ENCODE measurements at places on chromosomes 4 and X.

GRCh38 chr4:172103456-172103855 is 290.3 kb downstream of the GALNTL6 start:
- no peak for DNase-seq

- DNase-seq: no peak
Observed at GRCh38 chrX:17160975-17161374, 214.0 kb upstream of the NHS start.

- DNase-seq: no peak
Observed at GRCh38 chr4:153509724-153510123, 43.6 kb downstream of the TMEM131L start.

DNA sequence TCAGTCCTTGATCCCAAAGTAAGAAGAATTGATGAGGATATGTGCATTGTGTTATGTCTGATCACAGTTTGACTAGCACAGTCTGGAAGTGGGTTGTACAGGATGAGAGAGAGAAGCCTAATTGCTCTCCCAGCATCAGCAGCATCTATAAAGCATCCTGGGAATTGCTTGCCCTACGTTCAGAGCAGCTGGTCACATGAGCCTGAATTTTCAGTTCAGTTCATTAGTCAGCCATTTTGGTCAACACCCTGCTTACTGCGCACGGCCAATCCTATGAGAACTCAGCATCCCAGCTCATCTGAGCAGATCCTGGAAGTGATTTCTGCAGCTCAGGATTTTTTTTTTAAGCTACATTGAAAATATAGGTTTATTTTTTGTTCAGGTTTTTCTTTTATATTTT is at the start of gene RUFY3:
RUFY3 (plus strand) TSS at position 218 of the 400 bp plus-strand sequence. CDS start 610 bp downstream, outside the sequence.
- no peak for DNase-seq

- DNase-seq: no peak
Observed at GRCh38 chrX:1124531-1124930, 87.9 kb downstream of the CRLF2 start.

- DNase-seq: no peak
Observed at GRCh38 chr4:53780736-53781400, 189.6 kb upstream of the LNX1 start.

DNA sequence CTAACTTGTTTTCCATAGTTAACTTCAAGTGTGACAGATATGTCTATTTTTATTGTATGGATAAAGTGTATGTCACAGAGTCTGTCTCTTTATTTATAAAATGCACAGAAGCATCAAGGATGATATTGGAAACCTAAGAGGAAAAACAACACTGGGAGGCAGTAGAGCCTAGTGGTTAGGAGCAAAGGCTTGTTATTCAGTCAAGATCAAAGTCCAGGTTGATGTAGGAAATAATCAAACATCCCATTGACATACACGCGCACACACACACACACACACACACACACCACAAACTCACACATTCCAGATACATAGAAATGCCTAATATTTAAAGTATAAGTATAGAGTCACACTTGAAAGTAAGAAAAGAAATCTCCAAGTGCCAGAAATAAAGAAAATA is 206.8 kb downstream of the CHRDL1 start:
- DNase-seq: no peak

DNA sequence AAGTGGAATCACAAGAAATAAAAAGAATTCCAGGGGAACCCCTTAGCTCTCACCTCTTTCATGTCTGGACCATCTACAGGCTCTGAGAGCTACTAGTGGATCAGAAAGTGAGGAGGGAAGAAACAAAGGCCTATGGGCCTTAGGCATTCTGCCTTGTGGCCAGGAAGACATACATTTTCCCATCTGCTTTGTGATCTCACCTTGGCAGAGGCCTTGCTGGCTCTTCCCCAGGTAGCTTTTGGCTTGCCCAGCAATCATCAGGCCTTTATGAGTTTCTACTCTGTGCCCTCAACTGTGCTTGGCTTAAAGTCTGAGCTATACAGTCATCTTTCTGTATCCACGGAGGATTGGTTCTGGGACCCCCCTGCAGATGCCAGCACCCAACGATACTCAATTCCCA is 28.3 kb upstream of the CD99L2 start:
- no peak for DNase-seq

- DNase-seq: no peak
Observed at GRCh38 chr4:84578540-84579402, 4.2 kb upstream of the CDS1 start.

- DNase-seq: no peak
Observed at GRCh38 chrX:133235830-133236229, 17.7 kb upstream of the TFDP3 start.

DNA sequence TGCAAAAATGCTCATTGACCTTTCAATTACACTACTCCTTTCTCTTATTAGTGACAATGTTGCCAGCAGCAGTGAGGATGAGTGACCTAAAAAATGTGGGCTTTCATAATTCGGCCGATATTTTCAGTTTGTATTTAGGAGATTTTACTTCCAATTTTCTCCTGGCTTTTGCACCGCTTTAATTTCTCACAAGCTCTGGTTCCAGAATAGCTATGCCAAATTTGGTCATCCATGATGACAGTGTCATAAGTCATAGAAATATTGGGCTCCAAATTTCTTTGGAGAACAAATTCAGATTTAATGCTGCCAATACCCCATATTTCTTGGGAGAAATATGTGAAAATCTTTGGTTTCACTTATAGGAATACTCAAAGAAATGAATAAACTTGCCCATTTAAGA is 187.7 kb upstream of the HCCS start:
- DNase-seq: no peak

- DNase-seq: no peak
Observed at GRCh38 chr4:125225806-125226205, 88.9 kb upstream of the FAT4 start.

DNA sequence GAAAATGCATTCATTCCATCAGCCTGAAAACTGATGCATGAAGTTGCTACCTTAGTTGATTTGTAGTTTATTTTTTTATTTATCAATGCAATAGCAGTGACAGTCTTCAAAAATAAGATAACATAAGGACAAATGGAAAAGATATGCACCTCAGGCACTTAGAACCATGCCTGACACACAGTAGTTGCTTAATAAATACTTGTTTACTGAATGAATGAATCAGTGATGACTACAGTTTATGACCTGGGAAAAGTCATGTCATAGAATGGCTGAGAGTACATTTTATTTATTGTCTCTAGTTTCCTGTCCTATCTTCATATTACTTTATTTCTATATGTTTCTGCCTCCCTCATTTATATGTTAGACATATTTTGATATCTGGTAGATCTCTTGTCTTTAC is 171.8 kb downstream of the TLL1 start:
- no peak for DNase-seq

- no peak for DNase-seq
Observed at GRCh38 chr4:112545346-112545745, 29.4 kb upstream of the NEUROG2 start.

DNA sequence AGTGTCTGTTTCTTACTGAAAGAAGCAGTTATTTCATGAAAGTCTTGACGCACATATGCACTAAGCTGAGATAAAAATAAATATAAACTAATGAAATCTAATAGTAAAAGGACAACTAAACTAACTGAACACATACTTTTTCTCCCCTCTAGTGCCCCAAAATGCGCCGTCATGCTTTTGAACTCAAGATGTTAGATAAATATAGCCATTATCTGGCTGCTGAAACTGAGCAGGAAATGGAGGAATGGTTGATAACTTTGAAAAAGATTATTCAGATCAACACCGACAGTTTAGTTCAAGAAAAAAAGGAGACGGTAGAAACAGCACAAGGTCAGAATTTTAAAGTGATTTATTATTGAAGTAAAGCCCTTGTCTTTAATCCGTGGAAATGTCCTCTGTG is 70.2 kb downstream of the DOCK11 start:
- no peak for DNase-seq

DNA sequence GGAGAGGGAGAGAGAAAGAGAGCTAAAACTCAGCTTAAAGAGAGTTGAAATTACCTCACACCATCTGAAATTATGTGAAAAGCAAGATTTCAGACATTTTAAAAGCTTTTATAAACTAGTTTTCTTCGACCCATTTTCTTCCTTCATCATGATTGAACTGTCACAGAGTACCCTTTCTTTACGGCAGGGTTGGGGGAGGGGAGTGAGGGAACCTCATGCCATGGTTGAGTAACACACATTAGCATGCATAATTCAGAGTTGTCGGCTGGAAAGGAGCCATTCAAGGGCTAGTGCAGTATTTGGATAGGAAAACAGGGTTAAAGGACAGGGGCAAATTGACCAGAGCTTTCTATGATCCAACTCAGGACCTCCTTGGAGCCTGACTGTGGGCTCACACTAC is 46.2 kb downstream of the PCDH19 start:
- no peak for DNase-seq

GRCh38 chr4:10466161-10466560 is 8.9 kb upstream of the ZNF518B start:
- no peak for DNase-seq

- no peak for DNase-seq
Observed at GRCh38 chr4:118398226-118399090, 45.7 kb upstream of the PRSS12 start.

GRCh38 chr4:98652996-98653395 is 5.4 kb downstream of the TSPAN5 start:
- no peak for DNase-seq

DNA sequence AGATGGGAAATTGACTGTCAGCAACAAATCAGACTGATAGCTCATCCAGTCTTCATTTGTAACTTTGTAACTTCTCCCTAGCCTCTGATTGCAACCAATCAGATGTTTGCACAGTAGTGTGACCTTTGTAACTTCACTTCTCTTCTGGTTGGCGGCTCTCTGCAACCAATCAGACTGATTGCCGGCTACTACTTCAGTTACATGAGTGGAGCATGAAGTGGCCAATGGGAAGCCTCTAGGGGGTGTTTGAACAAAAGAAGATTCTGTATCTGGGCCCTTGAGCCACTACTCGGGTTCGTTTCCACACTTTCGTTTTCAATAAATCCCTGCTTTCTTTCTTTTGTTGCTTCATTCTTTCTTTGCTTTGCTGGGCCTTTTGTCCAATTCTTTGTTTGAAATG is 1285.8 kb downstream of the TECRL start:
- DNase-seq: no peak

DNA sequence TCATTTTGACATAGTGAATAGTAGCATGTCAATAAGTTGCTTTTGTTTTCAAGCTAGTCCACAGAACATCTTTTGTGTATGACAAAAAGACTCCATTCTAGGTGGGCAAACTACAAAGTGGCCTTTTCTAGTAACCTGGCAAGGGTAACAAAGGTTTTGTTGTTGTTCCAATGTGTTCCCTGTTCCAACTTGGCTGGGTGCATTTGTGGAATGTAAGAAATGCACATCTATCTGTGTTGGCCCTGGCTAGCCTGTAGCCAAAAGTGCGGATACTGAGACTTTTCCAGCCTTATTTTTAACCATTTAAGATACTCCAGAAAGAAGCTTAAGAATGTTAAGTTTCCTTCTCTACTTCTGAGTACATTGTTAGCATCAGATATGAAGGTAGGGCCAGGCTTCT is 118.7 kb upstream of the CHRDL1 start:
- no peak for DNase-seq

DNA sequence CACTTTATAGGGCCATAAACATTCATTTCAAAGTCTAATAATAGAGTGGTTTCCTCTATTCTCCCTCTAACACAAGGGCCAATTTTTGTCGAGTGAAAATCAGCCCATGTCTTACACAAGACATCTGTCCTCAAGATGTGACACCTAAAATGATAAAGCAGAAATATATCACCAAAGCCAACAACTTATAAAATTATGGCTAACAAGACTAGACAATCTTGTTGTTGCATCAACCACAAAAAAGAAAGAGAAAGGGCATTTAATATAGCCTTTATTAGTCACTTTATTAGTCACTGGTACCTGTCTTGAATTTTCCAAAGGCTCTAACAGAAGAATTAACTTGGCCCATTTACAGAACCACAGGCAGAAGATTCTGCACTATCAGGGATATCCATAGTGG is 161.6 kb downstream of the SMIM20 start:
- no peak for DNase-seq

DNA sequence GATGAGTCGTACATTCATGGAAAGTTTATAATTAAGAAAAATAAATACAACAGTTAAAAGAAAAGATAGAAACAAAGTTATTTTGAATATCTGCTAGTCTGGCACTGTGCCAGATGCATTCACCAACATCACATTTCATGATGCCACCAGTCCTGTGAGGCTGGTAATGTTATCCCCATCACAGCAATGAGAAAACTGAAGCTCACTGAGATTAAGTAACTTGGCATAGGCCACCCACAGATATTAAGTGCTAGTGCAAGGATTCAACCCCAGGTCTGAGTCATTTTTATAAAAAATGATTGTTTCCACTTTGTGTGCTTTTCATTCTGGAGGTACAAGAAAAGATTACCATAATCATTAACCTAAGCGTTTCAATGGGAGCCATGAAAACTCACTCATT is 65.0 kb upstream of the IL15 start:
- no peak for DNase-seq

DNA sequence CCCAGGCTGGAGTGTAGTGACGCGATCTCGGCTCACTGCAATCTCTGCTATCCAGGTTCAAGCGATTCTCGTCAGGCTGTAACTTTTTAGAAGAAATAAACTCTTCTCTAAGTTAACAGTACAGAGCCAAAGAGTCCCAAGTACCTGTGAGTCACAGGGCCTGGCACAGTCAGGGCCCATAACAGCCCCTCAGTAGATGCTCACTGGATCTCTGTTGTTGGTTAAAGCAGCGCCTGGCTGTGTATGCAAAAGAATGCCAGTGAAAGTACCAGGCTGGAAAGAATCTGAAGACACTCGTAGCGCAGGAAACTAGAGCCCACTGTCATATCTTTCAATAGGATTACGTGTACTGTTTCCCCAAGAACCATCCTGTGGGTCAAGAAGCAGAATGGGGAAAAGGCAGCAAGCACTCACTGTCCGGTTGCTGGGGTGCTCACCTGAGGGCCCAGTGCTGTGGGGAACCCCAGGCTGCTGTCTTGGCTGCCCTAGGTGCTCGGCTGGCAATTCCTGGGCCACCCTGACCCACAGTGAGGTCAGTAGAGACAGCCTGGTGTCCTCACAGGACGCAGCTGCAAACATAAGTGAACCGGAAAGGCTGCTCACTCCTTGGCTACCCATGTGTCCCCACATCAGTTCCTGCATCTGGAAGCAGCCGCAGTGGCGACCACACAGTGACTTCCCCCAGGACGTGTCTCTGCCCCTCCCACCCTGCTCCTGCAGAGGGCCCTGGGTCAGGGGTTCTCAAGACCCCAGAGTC is 3.1 kb upstream of the SLBP start:
- no peak for DNase-seq

DNA sequence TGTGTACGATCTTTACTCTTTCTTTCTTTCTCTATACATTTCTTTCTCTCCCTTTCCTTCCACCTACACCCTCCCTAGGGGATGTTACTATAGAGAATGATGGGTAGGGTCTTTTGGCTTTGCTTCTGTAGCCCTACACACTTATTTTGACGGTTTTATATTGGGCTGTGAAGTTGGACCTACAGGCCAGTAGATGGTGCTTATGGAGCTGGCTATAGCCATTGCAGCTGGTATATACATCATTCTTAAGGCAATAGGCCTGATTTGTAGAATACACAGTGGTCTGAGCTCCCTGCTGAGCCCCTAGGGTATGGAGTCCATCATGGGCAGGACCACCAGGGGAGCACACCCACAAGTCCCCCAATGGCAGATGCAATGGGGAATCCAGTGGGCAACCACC is 1869.7 kb downstream of the STIM2 start:
- DNase-seq: no peak

GRCh38 chr4:52825460-52826090 is 36.5 kb upstream of the RASL11B start:
- no peak for DNase-seq

All from stimulated activated CD8-positive, alpha-beta memory T cell treated with anti-CD3 and anti-CD28 coated beads, Interleukin-4, amount 100 ng/mL, for 1 hour (primary cell).